ENCODE measurements at places on chromosomes 2 and 18. TPM values are rescaled to one million over a fixed set of nuclear protein-coding genes. Genes with fewer than 3 reads are reported as not detected.

Gene CACNB4
- total RNA-seq, result 0.21 TPM

- no peak for DNase-seq
These were observed 16.4 kb upstream of the STARD7 start for GRCh38 chr2:96225016-96225533.

DNA sequence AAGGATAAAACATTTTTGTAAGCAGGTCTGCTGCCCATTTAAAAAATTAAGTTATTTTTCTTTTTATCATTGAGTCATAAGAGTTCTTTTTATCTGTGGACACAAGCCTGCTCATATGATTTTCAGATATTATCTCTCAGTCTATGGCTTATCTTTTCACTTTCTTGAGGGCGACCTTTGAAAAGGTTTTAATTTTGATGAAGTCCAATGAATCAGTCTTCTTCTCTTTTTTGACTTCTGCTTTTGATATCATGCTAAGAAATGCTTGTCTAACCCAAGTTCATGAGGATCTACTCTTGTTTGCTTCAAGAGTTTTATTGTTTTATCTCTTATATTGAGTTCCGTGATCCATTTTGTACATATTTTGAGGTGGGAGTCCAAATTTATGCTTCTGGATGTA lies 36.5 kb downstream of the PSMD14 start:
- no peak for DNase-seq

Gene MRPL30
- total RNA-seq, result 22.6 TPM

Data from activated CD4-positive, alpha-beta T cell treated with anti-CD3 and anti-CD28 coated beads, Interleukin-2, amount 10 ng/mL, durations not matched to agents 7 days and 5 days (primary cell).